ENCODE measurements at places on chromosomes 5 and 9.

- no peak for DNase-seq
Observed at GRCh38 chr9:20865347-20865746, 166.1 kb downstream of the HACD4 start.

- DNase-seq = no peak
Observed at GRCh38 chr5:168978500-168978899, 322.4 kb downstream of the SLIT3 start.

- DNase-seq = no peak
Observed at GRCh38 chr9:109063760-109064159, 50.5 kb upstream of the CTNNAL1 start.

DNA sequence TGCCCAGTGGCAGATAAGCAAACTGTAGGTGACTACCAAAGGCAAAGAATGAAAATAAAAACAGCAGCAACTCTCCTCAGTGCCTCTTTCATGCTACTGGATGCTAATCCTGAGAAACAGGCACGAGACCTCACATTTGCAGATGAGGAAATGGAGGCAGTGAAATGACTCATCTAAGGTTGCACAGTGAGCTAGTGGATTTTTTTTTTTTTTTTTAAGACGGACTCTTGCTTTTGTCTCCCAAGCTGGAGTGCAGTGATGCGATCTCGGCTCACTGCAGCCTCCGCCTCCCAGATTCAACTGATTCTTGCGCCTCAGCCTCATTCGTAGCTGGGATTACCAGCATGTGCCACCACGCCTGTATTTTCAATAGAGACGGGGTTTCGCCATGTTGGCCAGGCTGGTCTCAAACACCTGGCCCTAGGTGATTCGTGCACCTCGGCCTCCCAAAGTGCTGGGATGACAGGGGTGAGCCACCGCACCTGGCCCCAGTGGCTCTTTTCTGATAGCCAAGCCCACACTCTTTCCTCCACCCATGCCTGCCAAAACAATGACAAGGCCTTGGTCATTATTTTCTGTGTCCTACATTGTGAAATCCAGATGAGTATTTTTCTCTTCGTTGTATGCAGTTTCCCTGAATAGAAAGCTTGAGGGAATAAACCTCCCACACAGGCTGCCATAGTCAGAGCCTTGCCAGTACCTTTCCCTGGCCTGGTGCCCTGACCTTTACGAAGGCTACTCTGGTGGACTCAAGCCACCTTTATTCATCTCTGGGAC lies 19.2 kb downstream of the DOCK2 start:
- no peak for DNase-seq

GRCh38 chr5:149628221-149628620 lies 46.9 kb downstream of the ARHGEF37 start:
- no peak for DNase-seq

DNA sequence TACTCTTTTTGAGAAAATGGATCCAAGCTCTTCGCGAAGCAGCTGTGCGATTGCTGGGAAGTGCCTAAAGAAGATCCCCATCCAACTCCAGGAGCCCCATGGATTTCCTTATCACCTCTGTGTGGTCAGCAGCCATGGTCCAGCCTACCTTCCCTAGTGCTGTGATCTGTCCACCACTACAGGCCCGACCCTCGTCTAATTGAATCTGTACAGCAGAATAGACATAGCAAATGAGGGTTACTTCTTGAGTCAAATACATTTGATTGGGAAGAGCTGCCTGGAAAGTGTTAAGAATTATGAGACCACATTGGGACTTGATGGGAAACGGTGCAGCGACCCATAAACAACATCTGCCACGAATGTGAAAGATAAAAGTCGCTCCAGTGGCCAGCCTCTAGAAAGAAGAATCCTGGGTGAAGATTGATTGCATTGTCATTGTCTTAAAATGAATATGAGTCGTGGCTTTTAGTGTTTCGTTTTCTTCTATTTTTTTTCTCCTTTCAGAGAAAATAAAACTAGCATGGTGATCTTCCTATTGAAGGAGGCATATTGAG lies 118.4 kb downstream of the PAM start:
- DNase-seq = no peak

DNA sequence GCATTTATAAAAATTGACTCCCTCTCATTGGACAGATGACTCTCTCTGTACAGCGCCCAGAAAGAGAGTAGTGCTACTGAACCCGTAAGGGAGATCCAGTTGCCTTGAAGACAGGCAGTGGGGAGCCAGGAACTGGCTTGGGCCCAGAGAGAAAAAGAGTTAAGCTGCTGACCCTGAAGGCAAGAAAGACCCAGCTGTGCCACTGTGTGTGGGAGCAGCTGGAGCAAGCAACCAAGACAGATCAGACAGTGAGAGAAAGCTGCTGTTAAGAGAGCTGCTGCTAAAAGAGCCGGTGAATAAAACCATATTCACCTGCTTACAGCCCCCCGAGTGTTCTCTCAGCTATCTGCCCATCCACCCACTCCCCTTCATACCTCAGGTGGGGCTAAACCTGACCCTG lies 149.7 kb upstream of the ADAMTS16 start:
- no peak for DNase-seq

- no peak for DNase-seq
Observed at GRCh38 chr5:114360816-114361723, 800 bp upstream of the KCNN2 start.

DNA sequence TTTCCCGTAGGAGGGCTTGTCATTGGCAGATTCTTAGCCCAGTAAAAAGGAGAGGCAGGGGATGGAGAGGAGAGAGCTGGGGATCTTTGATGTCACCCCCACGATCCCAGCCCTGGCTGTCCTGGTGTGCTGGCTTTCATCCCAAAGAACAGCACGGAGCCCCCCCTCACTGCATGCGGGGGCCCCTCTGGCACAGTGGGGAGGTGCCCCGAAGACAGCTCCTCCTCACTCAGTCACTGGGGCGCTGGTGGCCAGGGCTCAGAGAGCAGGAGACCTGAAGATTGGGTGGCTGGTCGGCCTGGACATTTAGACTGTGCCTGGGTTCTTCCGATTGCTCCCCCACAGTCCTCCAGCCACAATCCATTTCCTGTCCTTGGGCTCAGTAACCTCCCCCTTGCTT lies 207.5 kb downstream of the MELK start:
- no peak for DNase-seq

GRCh38 chr5:16965581-16965980 lies 29.5 kb upstream of the MYO10 start:
- DNase-seq = no peak

- no peak for DNase-seq
Observed at GRCh38 chr5:179260324-179261070, 84.8 kb downstream of the ADAMTS2 start.

- DNase-seq = no peak
Observed at GRCh38 chr5:113058269-113058668, 81.7 kb downstream of the DCP2 start.

DNA sequence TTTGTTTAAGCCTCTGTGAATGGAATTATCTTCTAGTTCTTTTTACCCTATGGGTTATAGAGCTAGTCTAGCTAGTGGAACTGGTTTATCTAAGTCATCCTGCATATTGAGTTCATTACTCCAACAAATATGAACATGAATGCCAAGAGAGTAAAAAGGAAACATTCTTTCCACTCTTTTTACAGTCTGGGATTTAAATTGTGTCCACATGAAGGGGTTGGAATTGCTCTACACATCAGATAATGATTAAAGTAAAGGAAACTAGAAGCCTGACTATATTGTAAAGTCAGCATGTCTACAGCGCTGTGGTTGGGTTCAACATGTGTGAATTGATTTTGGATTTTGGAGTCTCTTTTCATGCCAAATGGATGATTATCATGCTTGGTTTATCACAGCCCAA lies 173.1 kb downstream of the CCDC171 start:
- DNase-seq = no peak

GRCh38 chr5:103178167-103178566 lies 58.1 kb downstream of the PPIP5K2 start:
- DNase-seq = no peak

- no peak for DNase-seq
Observed at GRCh38 chr5:95858023-95858461, 35.5 kb upstream of the GLRX start.

- DNase-seq = no peak
Observed at GRCh38 chr5:129904102-129904666, at the start of gene CHSY3. TSS of gene CHSY3 (plus strand) at chr5:129904465.

- no peak for DNase-seq
Observed at GRCh38 chr9:129182625-129183494, 4.8 kb upstream of the IER5L start.

- DNase-seq = no peak
Observed at GRCh38 chr9:87554171-87554910, 56.7 kb downstream of the DAPK1 start.

DNA sequence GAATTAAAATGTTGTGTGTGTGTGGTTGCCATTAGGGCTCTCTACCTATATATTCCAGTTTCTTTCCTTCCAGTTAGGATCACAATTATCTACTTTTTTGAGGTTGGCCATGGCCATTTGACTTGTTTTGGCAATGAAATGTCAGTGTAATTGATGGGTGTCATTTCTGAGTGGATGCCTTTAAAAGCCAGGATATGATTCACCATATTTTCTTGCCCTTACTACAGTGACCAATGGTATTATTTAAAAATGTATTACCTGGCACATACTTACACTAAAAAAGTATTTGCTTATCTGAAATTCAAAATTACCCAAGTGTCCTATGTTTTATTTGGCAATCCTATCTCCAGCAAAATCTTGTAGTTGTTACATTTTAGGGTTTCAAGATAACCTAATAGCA lies 258.7 kb upstream of the ACTBL2 start:
- DNase-seq = no peak

- DNase-seq = no peak
Observed at GRCh38 chr9:93857528-93857927, 97.6 kb downstream of the BARX1 start.

GRCh38 chr5:158364367-158364766 lies 505.4 kb upstream of the CLINT1 start:
- DNase-seq = no peak
